Right atrium auricular region (tissue), 2 donors: ENCODE measurements at places on chromosomes 13 and 19.

- no peak for DNase-seq
Measured at GRCh38 chr13:50527188-50527587, 316.3 kb downstream of the DLEU7 start.

DNA sequence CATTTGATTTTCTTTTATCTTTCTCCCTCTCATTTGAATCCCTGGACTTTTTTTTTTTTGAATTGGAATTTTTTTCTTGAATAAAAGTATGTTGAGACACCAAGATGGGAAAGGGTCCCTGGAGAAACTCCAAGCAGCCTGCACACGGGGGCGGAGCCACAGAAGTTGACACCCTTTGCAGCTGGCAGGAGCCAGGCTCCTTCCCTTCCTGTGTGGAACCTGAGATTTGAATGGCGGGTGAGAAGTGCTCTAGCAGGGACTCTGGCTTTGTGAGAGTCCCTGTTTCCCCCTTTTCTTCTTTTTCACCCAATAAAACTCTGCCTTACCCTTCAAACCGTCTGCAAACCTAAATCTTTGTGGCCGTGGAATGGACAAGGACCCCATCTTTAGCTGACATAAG is 1381.0 kb upstream of the MIR17HG start:
- no peak for DNase-seq

GRCh38 chr13:23632048-23632582 is 61.9 kb downstream of the TNFRSF19 start:
- DNase-seq, result no peak

DNA sequence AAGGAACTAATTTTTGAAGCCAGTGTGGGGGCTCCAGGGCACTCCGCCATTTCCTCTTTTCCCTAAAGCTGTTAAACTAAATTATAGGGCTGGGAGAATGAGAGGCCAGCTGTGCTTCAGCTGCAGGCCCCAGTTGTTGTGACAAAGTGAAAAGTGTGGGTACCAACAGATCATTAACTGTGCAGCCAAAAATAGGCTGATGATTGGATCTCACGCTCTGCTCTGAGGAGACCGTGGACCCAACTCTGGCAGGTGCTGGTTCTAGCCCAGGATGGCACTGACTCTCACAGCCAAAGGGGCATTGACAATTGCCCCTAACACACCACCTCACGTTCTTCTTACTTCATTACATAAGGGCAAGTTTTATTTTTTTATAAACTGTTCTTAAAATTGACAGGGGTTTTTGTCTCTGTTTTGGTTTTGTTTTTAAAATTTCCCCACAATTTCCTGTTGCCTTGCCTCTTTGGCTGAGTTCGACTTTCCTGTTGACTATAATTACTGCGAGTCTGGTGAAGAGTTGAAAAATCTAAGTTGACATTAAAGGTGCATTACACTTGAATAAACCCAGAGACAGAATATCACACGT is 391.0 kb downstream of the FGF9 start:
- DNase-seq, result no peak

- DNase-seq, result no peak
Measured at GRCh38 chr13:83183439-83184149, 698.7 kb downstream of the SLITRK1 start.

- no peak for DNase-seq
Measured at GRCh38 chr13:94612050-94612449, 10.4 kb downstream of the GPR180 start.

GRCh38 chr19:44254496-44254895 is 5.2 kb upstream of the ZNF233 start:
- DNase-seq, result no peak

DNA sequence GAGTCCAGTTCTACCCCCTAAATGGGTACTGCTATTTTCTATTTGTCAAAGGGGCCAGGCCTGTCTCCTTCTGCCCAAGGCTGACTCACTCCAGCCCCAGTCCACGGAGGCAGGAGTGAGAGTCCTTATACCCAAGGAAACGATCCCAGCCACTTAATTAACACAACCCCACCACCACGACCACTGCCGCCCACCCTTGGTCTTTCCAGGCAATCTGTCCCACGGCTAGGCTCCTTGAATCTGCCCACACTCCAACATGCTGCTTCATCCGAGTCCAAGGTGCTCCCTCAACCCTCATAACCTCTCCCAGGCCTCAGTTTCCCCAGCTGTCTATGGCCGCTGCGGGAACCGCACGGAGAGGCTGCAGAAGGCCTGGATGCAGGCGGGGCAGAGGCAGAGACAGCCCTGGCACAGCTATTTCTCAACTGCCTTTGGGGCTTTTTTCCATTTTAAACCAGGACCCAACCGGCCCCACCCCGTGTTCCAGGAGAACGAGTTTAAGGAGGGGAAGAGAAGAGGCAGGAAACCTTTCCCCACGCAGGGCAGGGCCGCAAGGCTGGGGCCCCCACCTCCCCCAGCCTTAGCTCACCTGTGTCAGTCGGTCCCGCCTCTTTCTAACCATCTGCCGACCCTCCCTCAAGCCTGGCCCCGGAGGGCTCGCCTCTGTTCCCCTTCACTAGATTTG is 746 bp downstream of the RAB3D start:
- DNase-seq, result no peak

DNA sequence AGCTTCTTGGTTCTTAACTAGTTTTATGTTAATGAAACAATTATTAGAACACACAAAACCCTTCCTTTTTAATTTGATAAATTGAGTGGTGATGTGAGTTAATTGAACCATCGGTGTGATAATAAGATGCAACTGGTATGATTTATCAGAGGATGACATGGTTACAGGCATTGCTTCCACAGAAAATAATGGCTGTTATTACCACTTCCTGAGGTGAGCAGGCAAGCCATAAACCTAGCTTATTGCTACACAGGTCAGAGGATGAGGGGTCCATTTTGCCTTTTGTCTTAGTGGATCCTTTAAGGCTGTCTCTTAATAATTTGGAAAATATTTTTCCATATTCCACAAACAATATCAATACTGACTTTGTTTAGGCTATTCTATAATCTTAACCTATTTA is 226.6 kb upstream of the EDNRB start:
- DNase-seq, result no peak

- no peak for DNase-seq
Measured at GRCh38 chr19:2484178-2484937, 8.4 kb downstream of the GADD45B start.

GRCh38 chr13:36275190-36276002 is 22.2 kb downstream of the CCDC169 start:
- DNase-seq, result no peak

DNA sequence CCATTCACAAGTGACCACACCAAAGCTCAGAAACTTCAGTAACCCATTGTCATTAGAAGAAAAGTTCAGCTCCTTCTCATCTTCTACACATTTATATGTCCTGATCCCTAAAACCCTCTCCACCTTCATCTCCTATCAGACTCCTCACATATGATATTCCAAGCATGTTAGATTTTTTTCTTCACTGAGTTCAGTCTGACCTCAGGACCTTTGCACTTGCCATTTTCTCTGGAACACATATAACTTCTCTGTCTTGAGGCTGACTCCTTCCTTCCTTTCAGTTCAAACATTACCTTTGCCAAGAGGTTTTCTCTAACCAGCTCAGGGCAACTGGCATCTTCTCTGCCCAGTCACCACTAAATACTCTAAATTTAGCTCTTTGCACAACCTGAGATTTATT is 54.1 kb downstream of the C13orf42 start:
- no peak for DNase-seq

DNA sequence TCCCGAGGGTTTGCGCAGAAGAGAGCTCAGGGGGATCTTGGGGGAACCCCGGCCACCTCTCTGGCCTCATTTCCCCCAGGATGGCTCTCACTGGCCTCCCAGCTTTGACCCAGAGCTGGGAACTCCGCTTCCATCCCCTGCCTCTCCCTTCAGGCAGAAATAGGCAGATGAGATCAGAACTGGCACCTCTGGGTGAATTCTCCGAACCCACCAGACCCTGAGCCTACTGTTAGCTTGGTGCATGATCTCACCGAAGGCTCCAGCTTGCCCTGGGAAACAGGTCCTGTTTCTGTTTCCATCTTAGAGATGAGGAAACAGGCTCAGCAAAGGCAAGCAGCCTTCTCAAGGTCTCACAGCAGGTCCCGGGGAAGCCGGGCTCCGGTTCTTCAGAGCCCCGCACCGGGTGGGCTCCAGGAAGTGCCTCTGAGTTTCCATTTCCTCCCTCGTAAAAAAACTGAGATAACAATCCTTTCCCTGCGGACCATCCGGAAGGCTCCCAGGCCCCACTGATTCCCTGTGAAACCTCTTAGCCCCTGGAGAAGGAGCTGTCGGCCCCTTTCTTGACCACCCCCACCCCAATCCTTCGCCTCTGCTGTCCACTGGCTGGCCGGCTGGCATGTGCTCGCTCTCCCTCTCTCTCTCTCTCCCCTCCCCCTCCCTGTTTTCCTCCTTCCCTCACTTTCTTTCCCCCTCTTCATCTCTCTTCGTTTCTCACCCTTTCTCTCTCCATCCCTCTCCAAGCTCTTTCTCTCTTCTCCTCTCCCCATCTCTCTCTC is 2.1 kb downstream of the NECTIN2 start:
- peak; percentile 68 for DNase-seq

- no peak for DNase-seq
Measured at GRCh38 chr13:75359266-75359665, 122.7 kb downstream of the TBC1D4 start.

DNA sequence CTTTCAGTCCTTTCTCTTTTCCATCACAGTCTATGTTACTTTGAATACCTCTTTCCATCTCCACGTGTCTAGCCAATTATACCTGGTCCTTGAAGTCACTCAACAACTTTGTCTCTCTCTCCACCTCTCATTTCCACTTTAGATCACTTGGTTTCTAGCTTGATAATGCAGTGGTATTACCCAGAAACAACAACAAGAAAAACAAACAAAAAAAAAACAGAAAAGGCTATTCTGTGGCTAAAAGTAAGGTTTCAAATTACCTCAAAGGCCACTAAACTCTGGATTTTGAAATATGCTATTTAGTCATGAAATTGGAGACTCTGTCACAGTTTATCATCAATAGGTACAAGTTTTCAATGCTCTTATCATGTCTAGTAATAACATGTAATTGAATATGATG is 184.8 kb downstream of the PCDH9 start:
- no peak for DNase-seq

GRCh38 chr19:47322058-47322457 is 9.9 kb upstream of the C5AR2 start:
- no peak for DNase-seq

- DNase-seq, result no peak
Measured at GRCh38 chr13:65836066-65836465, 1394.1 kb downstream of the PCDH9 start.

DNA sequence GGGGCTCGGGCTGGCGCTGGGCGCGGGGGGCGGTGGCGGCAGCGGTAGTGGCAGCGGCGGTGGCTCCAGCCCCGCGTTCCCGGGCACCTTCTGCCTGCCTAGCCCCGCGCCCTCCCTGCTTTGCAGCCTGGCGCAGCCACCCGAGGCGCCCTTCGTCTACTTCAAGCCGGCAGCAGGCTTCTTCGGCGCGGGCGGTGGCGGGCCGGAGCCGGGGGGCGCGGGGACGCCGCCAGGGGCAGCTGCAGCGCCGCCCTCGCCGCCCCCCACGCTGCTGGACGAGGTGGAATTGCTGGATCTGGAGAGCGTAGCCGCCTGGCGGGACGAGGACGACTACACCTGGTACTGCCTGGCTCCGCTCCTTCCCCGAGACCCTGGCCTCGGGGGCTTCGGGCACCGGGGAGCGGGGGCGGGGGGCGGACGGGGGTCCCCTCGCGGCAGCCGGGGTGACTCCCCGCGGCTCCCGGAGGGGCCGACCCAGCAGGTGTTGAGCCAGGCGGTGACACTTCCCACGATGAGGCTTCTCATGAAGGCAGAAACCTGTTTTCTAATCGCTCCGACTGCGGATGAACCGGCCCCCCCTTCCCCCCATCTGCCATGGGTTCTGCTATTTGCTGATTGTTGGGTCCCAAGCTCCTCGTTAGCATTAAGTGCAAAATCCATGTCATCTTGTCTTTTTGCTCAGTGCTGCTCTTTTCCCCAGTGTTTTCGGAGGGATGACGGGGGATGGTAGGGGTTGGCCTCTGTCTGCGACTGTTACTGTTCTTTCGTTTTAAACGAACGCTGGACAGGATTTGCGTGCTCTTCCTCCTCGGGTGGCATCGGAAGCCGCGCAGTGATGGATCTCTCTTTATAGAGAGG is 943 bp downstream of the SLAIN1 start:
- DNase-seq, result no peak

DNA sequence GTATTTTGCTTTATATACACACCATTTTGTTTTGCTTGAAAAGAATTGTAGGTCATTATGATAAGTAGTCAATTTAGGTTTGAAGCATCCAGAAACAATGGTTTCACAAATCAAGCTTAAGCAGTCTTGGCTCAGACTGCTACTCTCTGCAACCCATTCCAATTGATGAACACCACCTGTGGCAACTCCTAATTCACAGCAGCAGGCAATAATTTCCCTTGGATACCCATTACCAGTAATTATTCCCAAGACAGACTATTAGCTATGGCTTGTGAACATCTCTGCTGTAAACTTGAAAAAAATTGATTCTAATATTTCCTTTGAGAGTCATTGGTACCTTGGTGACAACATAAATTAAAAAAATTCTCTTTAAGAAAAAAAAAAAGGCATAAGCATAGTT is 299.3 kb upstream of the SLITRK6 start:
- DNase-seq, result no peak

DNA sequence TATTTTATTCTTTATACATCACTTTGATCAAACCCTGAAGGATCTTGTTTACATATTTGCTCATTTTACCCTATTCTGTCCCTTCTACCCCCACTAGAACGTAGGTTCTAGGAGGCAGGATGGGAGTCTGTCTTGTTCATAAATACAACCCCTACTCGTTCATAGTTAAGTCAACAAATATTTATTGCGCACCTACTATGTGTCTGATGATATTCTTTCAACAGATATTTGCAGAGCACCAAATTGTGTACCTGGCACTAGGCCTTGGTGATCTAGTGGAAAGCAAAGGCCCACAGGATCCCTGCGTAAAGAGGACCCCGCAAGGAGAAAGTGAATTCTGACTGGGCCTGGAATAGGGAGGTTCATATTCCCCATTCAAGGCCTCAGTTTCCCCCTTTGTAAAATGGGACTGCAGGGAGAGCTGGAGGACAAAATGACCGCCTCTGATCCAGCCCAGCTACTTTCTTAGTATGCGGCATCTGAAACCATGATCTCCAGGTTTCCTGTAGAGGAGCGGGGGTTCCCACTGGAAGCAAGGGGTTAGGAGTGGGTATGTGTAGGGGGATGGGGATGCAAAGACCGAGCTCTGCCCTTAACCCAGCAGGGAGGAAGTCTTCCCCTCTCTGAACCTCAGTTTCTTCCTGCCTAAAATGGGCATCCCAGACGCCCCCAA is 534 bp upstream of the GEMIN7 start:
- DNase-seq, result no peak

GRCh38 chr13:75725736-75726135 is 89.6 kb downstream of the LMO7 start:
- DNase-seq, result no peak

GRCh38 chr13:40420160-40420740 is 246.2 kb downstream of the FOXO1 start:
- DNase-seq, result no peak

GRCh38 chr13:111233080-111233479 is 87.4 kb upstream of the TEX29 start:
- no peak for DNase-seq

DNA sequence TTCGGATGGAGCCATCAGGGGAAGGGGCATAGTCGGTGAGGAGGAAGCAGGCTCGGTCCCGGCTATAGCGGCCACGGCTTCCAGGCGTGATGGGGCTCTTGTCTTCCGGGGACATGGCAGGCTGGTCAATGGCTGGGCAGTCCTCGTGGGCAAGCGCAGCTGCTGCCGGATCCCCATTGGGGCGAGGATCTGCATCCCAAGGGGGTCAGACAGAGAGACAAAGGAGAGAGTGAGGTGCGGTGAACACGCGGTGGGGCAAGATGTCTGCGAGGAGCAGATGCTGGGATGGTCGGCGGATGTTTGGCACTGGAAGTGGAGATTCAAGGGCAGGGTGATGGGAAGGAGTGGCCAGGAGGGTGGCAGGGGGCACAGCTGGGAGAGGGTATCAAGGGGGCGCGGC is 8.6 kb downstream of the KCNC3 start:
- DNase-seq, result no peak
